ENCODE measurements at places on chromosomes 2 and 18.
A peak's percentile ranks its signal among the peaks of the same experiment; 100 is the strongest.

DNA sequence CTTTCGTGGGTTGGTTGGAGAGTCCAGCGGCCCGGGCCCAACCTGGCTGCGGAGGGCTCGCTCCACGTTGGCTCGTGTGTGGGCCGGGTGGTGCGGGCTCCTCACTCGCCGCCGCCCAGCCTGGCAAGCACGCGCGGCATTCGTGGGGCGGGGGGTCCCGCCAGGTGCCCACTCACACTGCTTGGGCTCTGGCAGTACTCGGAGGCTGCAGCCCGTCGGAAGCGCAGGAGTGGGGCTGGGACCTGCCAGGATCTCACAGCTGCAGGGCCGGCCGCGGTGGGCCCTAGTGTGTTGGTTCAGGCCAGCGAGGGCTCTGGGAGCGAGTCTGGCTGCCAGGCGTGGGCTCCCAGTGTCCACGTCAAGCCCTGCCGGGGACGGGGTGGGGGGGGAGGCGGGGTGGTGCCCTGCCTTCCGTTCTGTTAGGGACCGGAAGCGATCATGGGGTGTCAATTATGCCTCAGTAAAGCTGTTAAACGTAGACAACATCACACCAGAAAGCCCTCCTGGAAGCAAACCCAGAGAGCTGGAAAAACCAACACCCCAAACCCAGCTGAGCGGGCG lies 1.0 kb upstream of the HS6ST1 start:
- DNase-seq = peak; percentile 48

DNA sequence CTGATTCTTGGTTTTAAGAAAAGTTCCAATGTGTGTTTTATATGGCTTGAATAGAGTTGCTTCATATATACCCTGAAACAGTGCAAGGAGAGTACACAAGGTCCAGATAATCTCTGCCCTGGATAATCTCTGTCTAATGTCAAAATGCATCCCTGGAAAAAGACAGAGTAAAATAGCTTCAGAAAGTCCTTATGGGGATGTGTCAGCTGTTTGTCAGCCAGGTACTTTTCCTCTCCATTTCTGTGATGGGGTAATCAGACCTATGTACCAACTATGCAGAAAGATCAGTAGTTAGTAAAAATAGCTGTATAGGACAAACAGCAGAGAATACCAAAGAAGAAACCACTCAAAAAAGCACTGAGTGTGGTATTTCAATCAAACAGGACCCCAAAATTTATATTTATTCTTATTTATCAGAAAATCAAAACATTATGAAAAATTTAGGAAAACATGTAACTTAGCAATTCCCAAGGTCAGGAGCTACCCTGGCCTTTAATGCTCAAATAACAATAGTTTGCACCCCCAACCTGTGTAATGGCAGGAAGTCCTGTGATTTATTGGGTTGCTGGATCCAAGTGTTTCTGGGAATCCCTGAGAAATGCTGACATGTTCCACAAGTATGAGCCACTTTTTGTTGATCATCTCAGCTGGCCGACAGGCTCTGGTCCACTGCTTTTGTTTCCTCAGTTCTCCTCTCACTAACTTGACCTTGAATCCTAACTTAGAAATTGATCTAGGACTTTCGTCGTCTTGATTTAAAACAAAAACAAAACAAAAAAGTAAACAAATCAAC lies 69.6 kb downstream of the MDH1 start:
- DNase-seq = no peak

DNA sequence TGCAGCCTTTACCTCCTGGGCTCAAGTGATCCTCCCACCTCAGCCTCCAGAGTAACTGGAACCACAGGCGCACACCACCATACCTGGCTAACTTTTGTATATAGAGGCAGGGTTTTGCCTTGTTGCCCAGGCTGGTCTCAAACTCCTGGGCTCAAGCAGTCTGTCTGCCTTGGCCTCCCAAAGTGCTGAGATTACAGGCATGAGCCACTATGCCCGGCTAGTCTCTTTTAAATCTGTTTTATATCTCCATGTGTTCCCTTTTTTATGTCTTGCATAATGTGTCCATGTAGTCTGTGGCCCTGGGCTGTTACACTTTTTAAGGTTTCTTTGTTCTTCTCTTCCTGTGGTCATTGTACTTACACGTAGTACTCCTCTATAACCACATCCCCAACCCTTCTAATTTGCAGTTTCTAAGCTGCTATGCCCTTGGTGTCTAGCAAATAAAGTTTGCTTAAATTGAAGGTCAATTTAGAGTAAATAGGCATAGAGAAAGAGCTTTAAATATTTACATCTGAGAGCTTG lies 168.2 kb downstream of the MCFD2 start:
- no peak for DNase-seq

GRCh38 chr18:32454593-32454992 lies 16.1 kb downstream of the GAREM1 start:
- DNase-seq = no peak

DNA sequence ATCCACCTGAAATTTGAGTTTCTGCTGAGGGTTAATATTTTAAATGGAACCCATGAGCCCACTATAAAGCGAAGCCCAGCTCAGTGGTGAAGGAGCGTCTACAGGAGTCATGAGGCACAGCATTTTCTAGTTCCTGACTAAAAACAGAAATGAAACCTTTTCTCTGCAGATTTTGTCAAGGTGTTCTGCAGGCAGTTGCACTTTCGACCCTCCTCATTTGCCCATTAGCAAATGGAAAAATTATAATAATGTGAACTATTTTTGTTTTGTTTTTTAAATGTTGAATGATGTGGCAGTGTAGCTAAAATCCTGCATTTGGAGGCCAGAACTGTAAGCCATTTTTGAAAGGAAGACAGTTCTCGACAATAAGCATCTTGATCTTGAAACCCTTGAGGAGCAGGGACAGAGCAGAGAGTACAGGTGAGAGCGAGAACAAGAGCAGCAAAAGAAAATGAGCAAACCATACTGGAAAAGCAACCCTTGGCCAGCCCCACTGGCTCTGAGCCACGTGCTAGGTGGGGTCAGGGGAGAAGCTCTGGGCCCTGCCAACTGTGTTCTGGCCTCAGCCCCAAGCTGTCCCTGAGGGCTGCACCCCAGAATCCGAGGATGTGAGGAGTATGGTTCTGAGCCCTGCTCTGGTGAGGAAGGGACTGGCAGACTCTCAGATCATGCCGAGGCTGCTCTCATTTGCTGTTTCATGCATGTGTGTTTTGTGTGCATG lies 26.4 kb upstream of the COPS8 start:
- DNase-seq = no peak

- DNase-seq = no peak
These were observed 295.1 kb upstream of the RAB12 start for GRCh38 chr18:8314124-8314523.

DNA sequence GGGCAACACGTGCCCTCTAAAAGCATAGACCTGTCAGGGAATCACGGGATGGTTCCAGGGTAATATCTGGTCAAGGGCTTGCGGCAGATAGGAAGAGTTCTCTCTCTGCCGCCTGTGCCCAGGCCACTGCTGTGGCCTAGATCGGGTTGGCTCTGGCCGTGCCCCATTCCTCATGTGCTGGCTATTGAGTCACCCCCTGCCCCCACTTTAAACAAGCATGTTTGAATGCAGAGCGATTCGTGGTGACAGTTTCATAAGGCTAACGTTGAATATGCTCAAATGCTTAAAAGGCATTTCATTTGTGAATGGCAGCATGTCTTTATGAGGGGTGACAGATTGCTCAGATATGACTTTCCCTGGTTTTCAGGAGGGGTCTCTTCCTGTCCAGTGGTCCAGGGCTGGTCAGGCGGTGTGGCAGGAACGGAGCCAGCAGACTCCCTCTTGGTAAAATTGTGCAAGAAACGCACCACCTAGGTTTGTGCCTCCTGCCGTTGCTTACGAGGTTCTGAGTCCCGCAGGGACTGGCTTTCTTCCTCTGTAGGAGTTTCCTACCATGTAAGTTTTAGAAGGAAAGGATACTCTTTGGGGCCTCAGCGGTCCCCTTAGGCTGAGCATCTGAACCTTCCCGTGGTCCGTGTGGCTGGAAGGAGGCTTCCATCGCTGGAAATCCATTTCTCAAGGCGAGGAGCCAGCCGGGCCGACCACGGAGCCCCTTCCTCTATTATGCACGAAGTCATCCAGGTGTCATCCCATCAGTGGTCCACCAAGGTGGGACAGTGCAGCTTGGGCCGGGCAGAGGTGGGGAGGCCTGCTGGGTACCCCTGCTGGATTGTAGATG lies 50.2 kb downstream of the AGAP1 start:
- DNase-seq = no peak

DNA sequence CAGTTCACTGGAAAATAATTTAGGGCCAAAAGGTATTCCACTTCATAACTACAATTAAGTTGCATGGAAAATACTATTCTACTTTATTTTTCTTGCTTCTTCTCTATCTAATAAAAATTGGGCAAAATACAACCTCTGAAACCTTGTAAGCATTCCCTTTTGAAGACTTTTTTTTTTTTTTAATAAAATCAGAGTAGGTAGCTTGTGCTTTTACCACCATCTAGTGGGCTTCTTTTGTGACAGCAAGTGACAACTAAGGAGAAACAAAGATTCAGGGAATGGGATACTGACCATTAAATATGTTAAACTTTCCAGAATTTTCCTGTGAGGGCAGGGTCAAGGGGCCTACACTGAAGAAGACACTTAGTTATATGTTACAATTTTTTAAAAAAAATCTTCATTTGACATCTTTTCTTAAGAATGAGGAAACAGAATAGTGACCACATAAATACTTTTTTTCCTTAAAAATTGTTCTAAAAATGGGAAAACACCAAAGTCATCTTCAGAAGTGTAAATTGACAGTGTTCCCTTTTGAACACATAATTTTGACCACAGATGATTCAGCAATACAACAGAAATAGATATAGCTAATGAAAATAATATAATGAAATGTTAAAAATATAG lies 1183.2 kb upstream of the ACVR2A start:
- no peak for DNase-seq

GRCh38 chr18:12960395-12960794 lies 12.6 kb downstream of the SEH1L start:
- no peak for DNase-seq

DNA sequence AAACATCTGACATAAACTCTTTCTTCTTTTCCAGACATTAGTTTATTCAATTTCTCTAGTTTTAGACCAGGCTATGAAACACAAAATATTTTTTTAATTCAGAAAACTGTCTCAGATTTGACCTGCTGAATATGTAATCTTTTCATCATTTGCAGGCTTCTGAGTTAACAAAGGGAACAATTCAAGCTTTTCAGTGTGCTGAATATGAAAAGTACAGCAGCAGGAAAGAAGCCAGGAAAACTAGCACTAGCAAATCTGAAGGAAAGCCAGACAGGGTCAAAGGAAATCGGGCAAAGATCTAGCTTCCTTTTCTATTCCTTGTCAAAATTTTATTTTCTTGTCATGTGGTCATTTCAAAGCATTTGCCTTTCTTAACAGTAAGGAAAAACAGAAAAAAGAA lies 35.3 kb downstream of the ACVR1C start:
- DNase-seq = no peak

- DNase-seq = no peak
These were observed 150.2 kb upstream of the ALPP start for GRCh38 chr2:232228332-232228731.

GRCh38 chr2:241558532-241559322 lies at the start of gene BOK:
BOK (plus strand) TSS chr2:241558745; CDS start chr2:241559484, 739 bp downstream.
- DNase-seq = peak; percentile 20

- DNase-seq = no peak
These were observed 285.6 kb upstream of the SESTD1 start for GRCh38 chr2:179550214-179550613.

DNA sequence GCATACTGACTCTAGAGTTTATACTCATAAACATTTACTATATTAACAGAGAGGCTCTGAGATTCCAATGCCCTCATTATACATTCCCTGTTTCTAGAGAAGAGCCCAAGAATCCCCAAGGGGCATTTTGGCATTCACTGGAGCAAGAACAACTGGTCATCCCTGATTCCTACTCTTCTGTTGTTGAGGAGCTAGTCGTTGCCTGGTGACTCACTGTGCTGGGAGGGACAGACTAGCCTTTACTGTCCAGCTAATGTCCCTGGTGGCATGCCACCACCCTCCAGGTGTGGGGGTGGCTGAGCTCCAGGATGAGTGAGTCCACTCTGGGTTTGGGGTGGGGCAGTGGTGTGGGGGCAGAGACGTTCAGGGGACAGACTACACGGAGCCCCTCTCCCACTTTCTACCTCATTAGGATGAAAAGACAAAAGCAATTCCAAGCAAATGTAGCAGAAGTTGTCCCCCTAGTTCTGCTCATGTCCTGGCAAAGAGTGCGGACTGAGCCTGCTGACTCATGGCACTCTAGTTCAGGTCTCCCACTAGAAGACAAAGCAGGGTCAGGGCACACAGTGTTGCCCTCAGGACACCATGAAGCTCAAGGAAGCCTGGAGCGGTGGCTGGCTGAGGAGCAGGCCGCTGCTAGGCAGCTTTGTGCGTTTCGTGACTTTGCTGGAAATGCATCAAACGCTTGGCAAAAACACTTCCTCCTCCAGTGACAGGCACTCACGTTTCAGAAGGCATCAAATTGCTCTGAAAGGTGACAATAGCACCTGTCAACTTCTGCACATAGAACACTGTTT lies 49.4 kb downstream of the RHOB start:
- DNase-seq = no peak

DNA sequence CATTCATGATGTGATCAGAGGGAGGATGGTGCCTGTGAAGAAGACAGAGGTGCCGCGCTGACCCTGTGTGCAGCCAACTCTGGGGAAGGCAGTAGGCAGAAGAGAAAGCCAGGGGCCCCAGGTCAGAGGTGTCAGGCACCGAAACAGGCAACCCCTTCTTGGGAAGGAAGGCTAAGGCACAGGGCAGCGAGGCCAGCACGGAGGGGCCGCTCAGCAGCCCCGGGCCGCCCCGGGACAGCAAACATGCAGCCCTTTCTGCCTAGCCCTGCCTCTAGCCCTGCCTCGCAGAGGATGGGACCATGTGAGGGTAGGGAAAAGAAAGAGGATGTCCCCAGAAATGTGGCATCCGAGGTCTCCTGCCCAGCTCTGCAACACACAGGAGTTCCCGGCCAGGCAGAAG lies 7.7 kb upstream of the MAL start:
- no peak for DNase-seq

GRCh38 chr2:9232886-9233285 lies 26.3 kb downstream of the ASAP2 start:
- DNase-seq = no peak

GRCh38 chr2:231050018-231050901 lies 6.4 kb upstream of the PSMD1 start:
- peak; percentile 26 for DNase-seq

- peak; percentile 54 for DNase-seq
These were observed 819 bp upstream of the KLF11 start for GRCh38 chr2:10042301-10043161.

DNA sequence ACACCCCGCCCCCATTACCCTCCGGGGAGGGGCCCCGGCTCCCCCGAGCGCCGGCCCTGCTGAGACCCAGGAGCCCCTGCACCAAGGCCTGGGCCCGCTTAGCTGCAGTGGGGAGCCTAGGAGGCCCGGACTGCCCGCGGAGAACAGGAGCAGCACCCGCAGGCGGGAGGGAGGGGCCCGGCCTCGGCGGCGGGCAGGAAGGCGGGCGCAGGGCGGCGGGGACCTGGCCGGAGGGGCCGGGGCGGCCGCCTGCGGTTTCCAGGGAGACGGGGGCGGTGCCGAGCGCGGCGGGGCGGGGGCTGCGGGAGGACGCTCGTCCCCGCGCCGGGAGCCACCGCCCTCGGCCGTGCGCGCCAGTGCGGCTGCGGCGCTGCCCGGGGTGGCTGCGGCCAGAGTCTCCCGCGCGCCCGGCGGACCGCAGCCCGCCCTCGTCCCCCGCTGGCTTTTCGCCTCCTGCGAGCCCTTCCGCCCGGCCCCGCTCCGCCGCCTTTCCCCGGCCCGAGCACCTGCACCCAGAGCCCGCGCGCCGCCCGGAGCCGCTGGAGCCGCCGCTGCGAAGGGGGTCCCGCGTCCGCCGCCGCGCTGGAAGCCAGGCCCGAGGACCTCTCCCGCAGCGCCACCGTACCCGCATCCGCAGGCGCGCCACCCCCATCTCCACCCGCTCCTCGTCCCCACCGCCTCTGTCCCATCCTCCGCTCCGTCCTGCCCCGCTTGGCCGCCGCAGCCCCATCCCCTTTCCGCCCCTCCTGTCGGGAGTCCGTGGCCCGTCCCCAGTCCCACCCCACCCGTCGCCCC lies 17.2 kb downstream of the GPC1 start:
- DNase-seq = no peak
